ENCODE measurements at places on chromosomes 7 and 10. TPM values are rescaled to one million over a fixed set of nuclear protein-coding genes. Genes with fewer than 3 reads are reported as not detected.

Gene DDX50
- total RNA-seq, result 35.3 TPM

Gene GNB2
- 268 TPM for total RNA-seq

Gene TPST1
- total RNA-seq, result 9.4 TPM

Gene TRIM4
- total RNA-seq, result 26.4 TPM

Gene DBNL
- total RNA-seq, result 66.3 TPM

All from A549 treated with CpdA at 1 μM for 4 hours (cell line).